ENCODE measurements at places on chromosomes 16 and 17.

DNA sequence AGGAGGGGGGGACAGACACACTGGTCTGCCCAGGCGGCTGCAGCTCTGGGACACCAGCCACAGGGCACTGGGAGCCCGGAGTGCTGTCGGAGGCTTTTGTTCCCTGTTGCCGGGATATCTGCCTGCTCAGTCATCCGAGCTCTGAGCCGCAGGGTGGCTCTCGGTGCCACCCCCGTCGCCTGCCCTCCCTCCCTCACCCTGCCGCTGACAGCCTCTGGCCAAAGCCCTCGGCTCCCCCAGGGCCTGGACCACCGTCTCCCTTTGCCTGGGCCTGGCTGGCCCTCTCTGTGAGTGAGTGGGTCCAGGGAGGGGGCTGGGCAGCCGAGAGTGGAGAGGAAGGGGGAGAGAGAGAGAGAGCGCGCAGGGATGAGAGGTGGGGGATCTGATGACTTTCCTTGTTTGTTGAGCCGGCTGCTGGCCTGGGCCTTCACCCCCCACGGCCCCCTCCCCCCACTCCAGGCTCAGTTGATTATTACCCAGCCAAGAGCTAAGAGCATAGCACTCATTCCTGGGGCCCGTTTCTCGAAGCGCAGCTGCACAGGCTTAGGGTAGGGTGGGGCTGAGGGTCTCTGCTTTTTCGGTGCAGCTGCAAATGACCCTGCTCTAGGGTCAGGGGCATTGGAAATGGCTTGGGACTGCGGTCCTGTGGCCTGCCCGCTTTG, 2.7 kb downstream of the FOXJ1 start:
- DNase-seq = peak; percentile 82

GRCh38 chr16:50613281-50613963, 65.2 kb downstream of the NKD1 start:
- no peak for DNase-seq

GRCh38 chr16:83989300-83989699, 21.3 kb downstream of the NECAB2 start:
- DNase-seq = no peak

DNA sequence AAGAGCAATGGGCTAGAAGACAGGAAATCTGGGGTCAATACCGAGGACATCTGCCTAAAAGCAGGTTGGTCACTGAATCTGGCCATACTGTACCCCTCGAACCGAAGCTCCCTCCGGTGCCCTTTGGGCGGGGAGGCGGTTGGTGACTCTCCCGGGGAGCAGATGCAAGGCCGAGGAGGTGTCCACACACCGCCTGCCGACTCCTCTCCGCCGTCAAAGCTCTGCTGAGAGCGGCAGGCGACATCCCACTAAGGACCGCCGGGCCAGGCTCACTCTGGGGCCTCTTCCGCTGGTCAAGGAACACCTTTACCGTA, 458 bp downstream of the ZNF200 start:
- no peak for DNase-seq

GRCh38 chr17:67689534-67690177, 28.1 kb upstream of the NOL11 start:
- peak; percentile 62 for DNase-seq

GRCh38 chr17:80769516-80769915, 222.1 kb upstream of the CHMP6 start:
- DNase-seq = no peak

- DNase-seq = peak; percentile 51
Measured at GRCh38 chr17:59371416-59372100, 40.1 kb downstream of the YPEL2 start.

GRCh38 chr16:77816293-77816692, 27.9 kb downstream of the VAT1L start:
- DNase-seq = no peak

DNA sequence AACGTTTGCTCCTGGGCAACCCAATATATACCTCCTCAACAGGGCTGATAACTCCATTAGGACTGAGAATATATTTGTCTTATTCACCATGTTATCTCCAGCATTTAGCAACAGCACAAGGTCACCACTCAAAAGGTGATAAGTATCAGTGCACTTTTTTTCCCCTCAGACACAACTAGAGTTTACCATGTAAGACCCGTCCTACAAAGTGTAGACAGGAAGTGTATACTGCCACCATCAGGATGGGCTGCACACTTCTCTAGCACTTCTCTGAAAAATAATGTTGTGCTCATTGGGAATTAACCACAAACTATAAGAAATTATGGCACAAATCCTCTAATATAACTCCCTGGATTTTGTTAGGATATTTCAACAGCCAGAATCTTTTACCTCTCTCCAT, 5.7 kb upstream of the VAT1L start:
- no peak for DNase-seq

DNA sequence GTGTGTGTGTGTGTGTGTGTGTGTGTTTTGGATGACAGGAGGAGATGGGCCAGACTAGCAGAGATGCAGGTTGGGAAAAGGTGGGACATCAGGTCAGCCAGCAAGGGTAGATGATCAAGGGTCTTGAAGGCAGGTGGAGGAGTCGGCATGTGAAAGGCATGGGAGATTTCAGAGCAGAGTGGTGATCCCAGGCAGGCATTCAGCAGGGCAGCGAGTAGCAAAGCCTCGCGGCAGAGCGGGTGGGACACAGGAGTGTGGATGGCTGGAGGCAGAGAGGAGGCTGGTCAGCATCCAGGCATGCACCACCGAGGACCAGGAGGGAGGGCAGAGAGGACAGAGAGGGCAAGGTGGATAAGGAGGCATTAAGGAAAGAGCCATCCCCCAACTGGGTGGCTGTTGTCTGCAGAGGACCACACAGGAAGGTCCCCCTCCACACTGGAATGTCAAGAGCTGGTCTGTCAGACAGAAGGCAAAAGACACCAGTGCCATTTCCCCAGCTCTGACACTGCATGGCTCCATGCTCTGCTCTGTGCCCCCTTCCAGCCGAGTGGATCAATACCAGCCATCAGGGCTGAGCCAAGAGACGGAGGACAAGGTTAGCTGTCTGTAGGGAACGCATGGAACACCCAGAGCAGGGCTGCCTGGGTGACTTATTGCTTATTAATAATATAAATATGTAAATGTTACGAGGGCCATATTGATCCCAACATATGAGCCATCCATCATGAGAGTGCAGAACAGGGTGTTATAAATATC, 74.8 kb upstream of the RPL38 start:
- no peak for DNase-seq

- DNase-seq = no peak
Measured at GRCh38 chr16:86669937-86670749, 91.8 kb downstream of the FOXL1 start.

DNA sequence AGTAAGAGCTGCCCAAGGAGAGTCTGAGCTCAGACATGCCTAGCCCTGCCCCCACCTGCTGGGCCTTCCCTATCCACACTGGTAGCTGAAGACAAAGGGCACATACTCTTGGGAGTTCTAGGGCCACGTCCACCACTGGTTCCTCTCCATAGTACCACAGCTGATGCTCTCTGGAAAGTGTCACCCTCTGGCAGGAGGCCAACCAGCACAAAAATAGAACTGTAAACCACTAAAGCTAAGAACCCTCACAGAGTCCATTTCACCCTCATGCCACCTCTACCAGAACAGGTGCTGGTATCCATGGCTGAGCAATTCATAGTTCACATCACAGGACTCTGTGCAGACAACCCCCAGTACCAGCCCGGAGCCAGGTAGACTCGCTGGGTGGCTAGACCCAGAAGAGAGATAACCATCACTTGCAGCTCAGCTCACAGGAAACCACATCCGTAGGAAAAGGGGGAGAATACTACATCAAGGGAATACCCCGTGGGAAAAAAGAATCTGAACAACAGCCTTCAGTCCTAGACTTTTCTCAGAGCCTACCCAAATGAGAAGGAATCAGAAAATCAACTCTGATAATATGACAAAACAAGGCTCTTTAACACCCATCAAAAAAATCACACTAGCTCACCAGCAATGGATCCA, 115.3 kb downstream of the CEP112 start:
- no peak for DNase-seq

- peak; percentile 72 for DNase-seq
Measured at GRCh38 chr17:6599364-6599763, 41.1 kb downstream of the KIAA0753 start.

DNA sequence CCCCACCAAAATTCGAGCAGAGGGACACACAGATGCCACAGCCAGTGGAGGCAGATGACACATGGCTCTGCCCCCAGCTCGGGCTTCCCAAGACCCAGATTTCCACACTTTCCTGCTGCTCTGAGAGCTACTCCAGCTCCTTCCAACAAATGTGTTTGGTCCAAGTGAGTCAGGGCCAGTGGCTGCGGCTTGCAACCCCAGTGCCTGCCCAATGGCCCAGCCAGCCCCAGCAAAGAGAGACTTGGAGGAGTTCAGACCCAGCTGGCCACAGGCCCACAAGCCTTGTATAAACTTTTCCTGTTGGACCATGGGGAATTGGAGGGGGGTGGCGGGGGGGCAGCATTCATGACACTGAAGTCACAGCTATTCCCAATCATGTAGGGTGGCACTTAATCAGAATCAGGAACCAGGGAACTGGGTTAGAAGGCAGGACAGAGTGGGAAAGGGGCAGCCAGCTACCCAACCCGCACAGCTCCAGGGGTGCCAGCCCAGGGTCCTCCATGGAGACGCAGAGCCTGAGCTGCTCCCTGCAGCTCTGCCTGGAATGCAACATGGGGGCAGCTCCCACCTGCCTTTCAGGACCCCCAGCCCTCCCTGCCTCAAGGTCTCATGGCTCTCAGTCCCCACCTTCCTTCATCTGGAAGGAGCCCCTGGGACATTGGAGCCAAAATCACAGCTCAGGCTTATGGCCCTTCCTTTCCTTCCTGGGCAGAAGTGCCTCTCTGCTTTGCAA, 17.5 kb upstream of the C16orf78 start:
- no peak for DNase-seq

GRCh38 chr16:75065521-75066149, 50.9 kb downstream of the LDHD start:
- no peak for DNase-seq
